ENCODE measurements at places on chromosomes 1 and 21. TPM values are rescaled to one million over a fixed set of nuclear protein-coding genes. Genes with fewer than 3 reads are reported as not detected.

DNA sequence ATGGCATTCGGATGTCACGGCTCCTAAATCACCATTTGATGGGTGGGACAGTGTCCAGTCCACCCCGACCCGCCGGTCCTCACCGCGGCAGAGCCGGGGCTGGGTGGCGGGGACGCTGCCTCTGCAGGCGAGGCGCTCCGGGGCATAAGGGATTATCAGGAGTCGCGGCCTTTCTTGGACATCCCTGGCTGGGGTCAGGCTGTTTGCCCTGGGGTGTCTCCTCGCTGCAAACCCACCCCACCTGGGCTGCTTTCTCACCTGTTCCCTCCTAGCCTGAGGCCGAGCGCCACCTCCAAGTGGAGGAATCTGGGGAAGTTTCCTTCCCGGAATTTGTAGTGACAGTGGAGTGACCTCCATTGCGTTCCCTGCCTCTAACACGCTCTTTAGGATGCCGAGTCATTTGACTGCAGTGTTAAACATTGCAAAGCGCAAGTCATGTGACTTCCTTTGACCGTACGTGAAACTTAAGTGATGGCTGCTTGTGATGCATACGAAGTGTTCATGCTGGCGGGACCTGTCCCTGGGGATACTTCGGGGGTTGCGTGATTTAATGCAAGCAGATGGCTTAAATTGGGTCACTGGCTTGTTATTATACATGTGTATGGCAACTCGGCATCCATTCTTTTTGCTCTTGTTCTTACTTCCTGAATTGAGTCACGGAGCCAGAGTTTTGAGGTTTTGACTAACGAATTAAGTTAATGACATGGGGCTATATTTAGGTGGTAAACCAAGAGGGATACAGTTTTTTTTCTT, 536 bp downstream of the LGALS8 start:
- DNase-seq = peak; percentile 24

DNA sequence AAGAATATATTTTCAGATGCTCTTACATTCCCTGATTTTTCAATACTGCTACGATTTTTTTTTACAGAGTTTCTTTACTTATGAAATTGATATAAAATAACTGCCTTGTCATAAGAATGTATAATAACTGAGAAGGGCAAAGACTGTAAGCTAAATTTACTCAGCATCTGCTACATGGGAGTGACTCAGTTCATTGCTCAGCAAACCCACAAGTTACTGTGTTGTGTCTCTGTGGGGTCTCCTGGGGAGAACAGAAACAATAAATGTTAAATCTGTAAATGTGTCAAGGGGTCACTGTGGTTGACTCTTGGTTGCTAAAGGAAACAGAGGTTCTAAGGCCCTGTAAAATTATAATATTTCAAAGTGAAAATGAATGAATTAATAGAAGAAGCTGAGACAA, 210.3 kb upstream of the CACYBP start:
- DNase-seq = no peak

The PGLYRP4 gene
- not detected for total RNA-seq

The DMRTA2 gene
- not detected for total RNA-seq
